CD4-positive, alpha-beta T cell treated with Interleukin-6 at 100 ng/mL for 8 hours (primary cell): ENCODE measurements at places on chromosomes 3 and 15.
A peak's percentile ranks its signal among the peaks of the same experiment; 100 is the strongest.

- DNase-seq: no peak
Measured at GRCh38 chr3:150623945-150624344, 20.8 kb downstream of the SELENOT start.

GRCh38 chr3:62718515-62719320 lies 156.5 kb downstream of the CADPS start:
- DNase-seq: no peak

DNA sequence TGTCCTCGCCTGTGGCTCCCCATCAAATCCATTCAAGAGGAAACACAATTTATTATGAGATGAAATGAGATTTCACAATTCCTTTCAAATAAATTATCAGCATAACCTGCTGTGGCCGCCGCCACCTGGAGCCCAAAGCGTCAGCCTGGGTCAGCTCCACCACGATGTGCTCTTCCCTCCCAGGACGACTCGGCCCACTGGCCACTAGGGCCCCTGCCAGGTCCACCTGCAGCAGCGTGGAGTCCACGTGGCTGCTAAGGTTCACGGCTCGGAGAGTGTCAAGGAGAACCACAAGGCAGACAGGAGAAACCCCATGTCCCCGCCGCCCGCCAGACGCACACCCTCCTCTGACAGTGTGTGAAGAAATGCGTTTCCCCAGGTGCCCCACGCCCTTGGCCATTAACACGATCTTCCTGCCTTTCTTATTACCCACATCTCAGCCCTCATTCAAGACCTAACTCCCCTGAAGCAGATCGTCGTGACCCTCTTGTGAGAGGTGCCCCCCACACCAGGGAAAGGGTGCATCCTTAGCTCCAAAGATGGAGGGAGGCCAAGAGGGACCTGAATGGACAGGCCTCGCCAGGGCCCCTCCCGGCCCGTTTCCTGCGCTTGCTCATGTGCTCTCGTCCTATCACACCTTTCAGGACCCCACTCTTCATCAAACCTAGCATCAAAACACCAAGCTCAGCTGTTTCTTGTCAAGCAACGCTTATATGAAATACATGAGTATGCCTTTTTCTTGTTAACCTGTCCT lies 80.6 kb downstream of the OCA2 start:
- DNase-seq: no peak

- DNase-seq: no peak
Measured at GRCh38 chr15:77311618-77312398, 108.1 kb downstream of the PEAK1 start.

DNA sequence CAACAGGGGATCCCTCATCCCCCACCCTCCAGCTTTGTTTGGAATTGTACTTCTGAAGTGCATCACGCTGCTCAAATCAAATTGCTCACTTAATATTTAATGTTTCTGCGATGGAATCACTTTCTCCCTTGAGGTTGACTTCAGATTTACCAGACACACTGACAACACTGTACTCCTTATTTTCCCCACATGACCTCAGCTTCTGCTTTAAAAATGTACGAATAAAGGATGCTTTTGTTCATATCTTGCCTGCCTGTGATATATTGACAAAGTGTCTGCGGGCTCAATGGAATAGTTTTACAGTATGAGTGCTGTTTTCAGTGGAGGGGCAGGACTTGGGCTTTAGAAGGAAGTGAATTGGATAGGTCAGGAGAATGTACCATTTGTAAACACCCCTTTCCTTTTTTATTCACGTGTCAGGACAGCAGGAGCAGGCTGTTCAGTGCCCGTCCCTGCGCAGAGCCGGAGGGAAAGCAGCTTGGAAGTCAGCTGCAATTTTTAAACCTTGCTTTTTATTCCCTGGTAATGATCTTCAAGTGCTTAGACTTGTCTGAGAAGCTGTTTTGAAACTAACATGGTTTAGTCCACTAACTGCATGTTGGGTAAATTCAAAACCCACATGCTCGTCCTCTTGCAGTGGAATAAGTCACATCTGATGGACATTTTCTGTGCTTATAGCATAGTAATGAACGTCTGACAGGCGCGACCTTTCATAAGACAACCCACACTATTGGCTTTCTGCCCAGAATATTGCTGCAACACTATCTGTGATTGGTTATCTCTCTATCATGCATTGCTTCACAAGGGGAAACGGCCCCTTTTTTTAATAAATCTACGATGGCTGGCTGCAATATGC lies 29.9 kb downstream of the MBNL1 start:
- DNase-seq: peak; percentile 74

GRCh38 chr3:189272500-189273119 lies 100.8 kb downstream of the TPRG1 start:
- DNase-seq: peak; percentile 9

DNA sequence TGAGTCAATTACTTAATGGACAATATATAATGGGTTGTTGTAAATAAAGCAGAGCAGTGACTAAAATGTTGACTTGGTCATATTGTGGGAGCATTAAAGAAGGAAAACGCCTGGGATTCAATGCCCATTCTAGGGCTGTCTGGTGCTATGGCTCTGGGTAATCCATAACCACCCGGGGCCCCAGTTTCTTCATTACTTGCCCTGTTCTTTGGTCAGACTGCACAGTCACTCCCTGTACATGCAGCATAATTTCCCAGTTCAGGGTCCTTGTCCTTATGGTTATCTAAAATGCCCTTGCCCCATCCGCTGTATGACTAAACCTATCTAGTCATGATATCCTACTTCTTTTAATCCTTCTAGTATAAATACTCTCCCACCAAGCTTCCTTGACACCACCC lies 27.5 kb upstream of the DENND4A start:
- no peak for DNase-seq

- peak; percentile 91 for DNase-seq
Measured at GRCh38 chr15:82045892-82046665, at the start of gene MEX3B. Gene MEX3B, minus strand, starts transcription at chr15:82046018. Its CDS starts 313 bp downstream, at chr15:82045705.

DNA sequence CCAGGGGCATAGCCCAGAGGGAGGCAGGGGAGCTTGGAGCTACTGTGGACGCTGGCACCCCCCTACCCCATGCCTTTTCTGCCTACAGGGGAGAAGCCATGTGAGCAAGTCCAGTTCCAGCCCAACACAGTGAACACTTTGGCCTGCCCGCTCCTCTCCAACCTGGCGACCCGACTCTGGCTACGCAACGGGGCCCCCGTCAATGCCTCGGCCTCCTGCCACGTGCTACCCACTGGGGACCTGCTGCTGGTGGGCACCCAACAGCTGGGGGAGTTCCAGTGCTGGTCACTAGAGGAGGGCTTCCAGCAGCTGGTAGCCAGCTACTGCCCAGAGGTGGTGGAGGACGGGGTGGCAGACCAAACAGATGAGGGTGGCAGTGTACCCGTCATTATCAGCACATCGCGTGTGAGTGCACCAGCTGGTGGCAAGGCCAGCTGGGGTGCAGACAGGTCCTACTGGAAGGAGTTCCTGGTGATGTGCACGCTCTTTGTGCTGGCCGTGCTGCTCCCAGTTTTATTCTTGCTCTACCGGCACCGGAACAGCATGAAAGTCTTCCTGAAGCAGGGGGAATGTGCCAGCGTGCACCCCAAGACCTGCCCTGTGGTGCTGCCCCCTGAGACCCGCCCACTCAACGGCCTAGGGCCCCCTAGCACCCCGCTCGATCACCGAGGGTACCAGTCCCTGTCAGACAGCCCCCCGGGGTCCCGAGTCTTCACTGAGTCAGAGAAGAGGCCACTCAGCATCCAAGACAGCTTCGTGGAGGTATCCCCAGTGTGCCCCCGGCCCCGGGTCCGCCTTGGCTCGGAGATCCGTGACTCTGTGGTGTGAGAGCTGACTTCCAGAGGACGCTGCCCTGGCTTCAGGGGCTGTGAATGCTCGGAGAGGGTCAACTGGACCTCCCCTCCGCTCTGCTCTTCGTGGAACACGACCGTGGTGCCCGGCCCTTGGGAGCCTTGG lies 5.6 kb downstream of the CIB1 start:
- no peak for DNase-seq

DNA sequence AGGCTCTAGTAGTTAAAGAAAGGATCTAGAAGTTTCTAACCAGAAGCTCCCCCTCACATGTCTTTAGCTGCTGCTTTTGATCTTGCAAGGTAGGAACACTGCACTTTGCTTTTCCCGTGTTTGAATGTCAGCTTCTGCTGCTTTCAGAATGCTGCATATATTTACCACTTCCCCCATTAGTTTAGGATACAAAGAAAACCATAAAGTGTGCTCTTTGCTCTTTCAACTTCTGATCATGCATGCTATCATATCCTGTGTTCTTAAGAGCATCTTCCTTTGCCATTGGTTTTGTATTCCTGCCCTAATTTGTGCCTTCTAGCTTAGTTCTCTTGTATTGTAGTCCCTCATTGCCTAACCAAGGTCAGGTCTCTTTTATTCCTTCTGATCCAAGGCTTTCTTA lies 43.3 kb downstream of the ZNF609 start:
- DNase-seq: peak; percentile 46

DNA sequence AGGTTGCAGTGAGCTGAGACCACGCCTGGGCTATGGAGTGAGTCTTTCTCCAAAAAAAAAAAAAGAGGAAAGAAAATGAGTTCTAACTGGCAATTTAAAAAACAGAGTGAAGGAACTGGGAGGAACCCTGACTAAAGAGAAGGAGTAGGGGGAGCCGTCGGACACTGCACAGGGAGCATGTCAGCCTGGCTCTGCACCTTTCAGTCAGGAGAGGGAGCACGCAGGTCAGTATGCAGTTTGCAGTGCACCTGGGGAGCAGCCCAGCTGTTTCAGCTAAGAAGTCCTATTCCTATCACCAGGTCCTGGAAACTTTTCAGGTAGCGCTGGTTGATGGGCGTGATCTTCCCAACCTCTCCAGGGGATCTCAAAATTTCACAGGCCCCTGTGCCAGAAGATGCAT lies 14.9 kb upstream of the ZXDC start:
- no peak for DNase-seq

DNA sequence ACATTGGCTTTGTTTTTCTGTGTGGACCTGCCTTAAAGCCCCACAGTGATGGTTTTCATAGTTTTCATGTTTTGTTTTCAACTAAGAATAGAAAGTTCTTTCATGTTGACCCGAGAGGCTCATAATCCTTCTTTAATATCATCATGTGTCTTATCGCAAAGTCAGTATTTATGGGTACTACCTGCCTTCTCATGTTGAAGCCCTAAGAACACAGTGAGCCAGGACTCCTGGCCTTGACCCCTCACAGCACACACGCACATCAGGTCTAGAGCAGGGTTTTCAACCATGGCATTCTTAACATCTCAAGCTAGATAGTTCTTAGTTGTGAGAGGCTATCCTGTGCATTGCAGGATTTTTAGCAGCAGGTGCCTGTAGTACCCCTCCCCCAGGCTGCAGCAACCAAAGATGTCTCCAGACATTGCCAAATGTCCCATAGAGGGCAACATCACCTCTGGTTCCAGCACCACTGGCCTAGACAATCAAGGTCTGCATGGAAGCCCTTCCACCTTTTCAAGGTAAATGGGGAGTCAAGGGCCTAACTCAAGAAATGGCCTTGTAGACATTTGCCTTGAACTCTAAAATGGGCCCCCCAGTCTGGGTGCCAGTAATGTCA lies 118.3 kb downstream of the MTHFS start:
- no peak for DNase-seq

DNA sequence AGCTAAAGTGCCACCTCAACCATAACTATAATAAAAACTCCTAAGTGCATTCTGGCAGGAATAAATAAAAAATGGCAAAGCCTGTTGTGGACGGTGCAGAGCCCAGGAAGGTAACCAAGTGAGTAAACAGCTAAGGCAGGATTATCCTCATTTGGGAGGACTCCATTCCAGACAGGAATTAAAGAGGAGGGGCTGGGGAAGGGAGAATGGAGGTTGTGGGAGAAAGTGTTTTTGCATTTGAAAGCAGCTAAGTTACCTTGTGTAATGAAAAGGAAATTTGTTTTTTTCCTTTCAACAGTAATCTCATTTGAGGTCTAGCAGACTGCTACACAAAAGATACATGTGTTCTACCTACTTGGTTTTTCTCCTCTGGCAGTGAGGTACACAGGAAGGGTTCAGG lies 248.5 kb downstream of the TIGIT start:
- DNase-seq: no peak

DNA sequence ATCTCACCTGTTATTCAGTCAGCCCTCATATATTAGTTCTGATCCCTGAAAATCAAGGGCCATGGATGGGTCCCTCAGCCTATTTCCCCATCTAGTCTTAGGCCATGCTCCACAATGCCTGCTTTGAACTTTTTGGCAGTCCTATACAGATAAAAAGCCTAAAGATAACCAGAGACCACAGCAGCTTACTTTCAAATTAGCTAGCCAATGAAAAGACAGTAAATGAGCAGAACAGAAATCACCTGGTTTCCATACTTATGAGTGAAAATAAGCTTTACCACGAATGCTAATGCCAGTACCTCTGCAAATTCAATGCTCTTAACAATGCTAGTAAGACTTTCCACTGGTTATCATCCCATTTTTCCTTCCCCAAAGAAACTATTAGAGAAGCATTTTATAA lies 141.6 kb upstream of the SPRED1 start:
- DNase-seq: no peak

DNA sequence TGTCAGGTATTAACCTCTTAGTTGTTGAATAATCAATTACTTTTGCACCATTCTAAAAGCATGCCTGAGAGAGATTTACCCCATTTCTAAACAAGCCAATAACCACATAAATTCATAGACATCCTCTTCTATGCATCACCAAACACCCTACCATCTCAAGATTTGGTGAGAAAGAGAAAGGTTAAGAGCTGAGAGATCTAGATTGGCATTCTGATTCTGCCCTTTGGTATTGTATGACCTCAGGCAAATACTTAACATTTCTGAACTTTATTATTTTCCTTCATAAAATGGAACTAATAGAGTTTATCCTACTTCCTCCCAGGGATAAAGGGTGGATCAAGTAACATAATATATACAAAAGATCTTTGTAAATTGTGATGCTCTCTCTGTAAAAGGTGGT lies 146.5 kb upstream of the MME start:
- no peak for DNase-seq

GRCh38 chr15:100929641-100930042 lies 10.5 kb downstream of the LRRK1 start:
- no peak for DNase-seq

DNA sequence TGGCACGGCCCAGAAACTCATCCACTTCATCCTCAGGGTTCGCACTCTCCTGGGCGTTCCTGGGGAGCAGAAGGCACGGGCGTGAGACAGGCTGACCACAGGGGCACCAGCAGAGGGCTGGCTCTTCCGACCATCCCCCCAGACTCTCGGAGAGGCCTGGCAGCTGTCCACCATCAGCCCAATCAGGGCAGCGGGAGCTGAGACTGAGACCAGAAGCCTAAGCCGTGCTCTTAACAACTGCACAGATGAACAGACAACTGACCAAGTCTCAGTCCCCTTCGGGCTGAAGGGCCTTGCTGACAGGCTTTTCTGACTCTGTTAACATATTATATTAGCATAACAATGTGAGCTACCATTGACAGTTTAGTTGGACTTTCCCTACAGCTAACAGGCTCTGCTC lies 118.0 kb downstream of the SEC22A start:
- DNase-seq: no peak

GRCh38 chr3:116863822-116864589 lies 154.4 kb downstream of the TUSC7 start:
- DNase-seq: no peak

GRCh38 chr3:134388788-134389485 lies 14.7 kb upstream of the AMOTL2 start:
- no peak for DNase-seq

- DNase-seq: no peak
Measured at GRCh38 chr3:44761101-44761423, 357 bp downstream of the KIAA1143 start.

GRCh38 chr15:80072285-80072994 lies 13.0 kb downstream of the ZFAND6 start:
- DNase-seq: peak; percentile 58

GRCh38 chr3:60045686-60046085 lies 995.9 kb upstream of the CFAP20DC start:
- DNase-seq: no peak

- DNase-seq: no peak
Measured at GRCh38 chr3:155869691-155870090, 759 bp upstream of the GMPS start.

- DNase-seq: no peak
Measured at GRCh38 chr3:156981005-156981404, 154.9 kb downstream of the LEKR1 start.
